ENCODE measurements at places on chromosomes 5 and 9.

DNA sequence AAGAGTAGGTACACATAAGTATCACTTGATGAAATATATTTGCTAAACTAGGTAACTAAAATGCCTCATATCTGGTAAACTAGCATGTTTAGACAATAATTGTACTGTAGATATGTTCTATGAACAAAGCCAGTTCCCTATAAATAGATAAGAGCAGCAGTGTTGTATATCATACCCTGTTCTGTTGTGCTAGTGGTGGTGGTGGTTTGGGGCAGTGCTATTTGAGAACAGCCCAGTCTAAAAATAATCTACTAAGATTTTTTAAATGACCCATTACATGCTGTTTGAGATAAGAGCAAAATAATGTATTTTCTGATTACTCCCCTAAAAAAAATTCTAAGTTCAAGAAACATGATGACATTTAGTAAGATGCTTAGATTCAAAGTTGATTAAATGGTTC is 829.2 kb upstream of the DMAC1 start:
- no peak for DNase-seq

- no peak for DNase-seq
These were observed 216.2 kb upstream of the PIK3R1 start for GRCh38 chr5:67999391-67999790.

- no peak for DNase-seq
These were observed 2.2 kb upstream of the SPTAN1 start for GRCh38 chr9:128550226-128550625.

GRCh38 chr9:94995048-94995693 is 268.7 kb downstream of the AOPEP start:
- no peak for DNase-seq

DNA sequence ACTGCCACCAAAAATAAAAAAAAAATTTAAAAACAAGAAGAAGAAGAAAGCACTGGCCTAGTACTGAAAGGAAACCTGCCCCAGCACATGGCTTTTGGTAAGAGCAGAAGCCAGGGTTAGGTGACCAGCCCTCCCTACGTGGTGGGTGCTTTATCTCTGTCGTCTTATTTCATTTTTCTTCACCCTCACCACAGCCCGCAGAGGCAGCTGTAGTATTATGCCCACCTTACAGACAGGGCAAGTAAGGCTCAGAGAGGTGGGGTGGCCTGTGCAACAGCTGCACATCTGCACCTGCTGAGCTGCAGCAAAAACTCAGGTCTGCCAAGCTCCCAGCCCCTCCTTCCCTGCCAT is 140.8 kb upstream of the LMX1B start:
- DNase-seq, result no peak

DNA sequence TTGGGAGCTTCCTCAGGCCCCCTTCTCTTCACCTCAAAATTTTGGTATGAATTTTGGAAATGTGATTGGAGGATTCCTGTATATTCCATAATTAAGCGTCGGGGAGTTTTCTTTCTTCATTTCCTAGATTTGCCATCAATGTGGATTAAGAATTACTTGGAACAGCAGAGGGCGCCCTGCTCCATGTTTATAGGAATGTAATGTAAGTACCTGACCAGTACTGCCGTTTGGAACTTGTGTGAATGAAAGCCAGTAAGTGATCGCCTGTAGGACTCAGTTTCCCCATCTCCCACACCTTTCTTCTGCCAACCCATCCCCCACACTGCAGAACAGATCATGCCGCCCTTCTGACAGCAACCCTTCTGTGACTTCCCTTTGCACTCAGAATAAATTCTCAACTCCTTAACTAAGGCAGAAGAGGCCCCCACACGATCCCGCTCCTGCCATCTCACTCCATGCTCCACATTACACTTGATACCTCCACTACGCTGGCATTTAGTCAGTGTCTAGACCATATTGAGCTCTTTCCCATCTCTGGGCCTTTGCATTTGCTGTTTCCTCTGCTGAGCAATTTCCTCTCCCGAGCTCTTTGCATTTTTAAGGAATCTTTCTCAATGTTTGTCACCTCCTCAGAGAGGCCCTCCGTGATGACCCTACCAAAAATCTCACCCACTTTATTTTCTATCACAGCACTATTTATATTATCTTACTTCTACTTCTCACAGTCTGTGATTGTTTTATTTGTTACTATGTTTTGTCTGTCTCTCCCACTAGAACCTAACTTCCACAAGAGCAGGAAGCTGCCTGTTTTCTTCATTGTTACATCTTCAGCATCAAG is 79.5 kb upstream of the HTR4 start:
- peak; percentile 33 for DNase-seq

- DNase-seq, result no peak
These were observed 3.1 kb upstream of the NDUFS4 start for GRCh38 chr5:53557386-53557785.

DNA sequence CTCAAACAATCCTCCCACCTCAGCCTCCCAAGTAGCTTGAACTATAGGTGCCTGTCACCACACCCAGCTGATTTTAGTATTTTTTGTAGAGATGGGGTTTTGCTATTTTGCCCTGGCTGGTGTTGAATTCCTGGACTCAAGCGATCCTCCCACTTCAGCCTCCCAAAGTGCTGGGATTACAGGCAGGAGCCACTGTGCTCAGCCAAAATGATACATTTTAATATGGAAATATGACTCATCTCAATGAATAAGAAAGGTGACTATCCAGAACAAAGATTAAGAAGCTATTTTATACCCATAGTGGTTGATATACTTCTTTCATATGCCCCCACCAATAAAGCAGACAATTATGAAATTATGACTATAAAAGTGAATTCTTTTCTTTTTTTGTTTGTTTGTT is 166.2 kb downstream of the NFIB start:
- DNase-seq, result no peak

DNA sequence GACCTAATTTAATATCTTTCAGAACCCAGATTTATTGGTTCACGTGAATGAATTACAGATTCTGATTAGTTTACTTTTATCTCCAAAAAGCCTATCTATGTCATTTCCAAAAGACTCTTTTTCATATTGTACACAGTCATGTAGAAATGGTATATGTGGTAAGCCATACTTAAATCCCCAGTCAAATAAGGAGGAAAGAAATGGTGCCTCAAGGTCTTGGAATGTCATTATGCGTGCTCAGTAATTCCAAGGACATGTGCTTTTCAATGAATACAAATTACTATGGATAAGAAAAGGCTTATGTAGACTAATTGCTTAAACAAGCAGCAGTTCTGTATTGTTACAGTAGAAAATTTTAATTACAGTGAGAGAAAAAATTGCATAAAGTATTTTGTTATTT is 64.1 kb upstream of the TYRP1 start:
- no peak for DNase-seq

GRCh38 chr9:76591256-76591950 is 132.4 kb downstream of the GCNT1 start:
- DNase-seq, result no peak

DNA sequence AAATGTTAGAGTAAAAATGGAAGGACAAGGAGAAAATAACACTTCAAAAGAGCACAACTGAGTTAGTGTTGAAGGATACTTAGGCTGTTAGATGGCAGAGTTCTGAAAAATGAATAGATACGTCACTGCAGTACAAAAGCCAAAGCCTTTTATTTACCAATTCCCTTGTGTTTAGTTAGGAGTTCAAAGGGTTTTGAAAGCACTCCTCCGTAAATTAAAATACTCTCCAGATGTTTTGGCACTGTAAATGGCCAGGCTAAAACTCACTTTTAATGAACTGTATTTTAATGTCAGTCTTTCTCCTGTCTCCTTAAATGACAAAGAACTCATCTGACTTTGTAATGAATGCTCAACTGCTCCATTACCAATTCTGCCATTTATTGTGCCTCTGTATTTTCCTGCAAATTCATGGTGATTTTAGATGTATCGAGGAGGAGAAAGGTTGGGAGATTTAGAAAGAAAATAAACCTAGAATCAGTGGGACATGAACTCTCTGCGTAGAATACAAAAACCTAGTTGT is 1727.2 kb downstream of the MAT2B start:
- no peak for DNase-seq

DNA sequence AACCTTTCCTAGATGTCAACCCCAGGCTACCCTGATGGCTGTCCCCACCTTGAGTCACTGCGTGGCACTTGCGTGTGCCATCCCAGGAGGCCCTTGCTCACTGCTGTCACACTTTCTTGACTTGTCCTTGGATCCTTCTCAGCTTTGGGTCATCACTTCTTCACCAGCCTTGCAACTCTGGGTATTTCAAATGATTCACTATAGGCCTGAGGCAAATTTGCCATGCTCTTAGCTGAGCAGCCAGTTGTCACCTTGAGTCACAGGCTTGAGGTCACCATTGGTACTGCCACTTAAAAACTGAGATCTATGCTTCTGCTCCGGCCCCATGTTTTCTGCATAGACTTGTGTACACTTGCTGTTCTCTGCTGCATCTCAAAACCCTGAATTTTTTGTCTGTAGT is 84.7 kb downstream of the BASP1 start:
- no peak for DNase-seq

DNA sequence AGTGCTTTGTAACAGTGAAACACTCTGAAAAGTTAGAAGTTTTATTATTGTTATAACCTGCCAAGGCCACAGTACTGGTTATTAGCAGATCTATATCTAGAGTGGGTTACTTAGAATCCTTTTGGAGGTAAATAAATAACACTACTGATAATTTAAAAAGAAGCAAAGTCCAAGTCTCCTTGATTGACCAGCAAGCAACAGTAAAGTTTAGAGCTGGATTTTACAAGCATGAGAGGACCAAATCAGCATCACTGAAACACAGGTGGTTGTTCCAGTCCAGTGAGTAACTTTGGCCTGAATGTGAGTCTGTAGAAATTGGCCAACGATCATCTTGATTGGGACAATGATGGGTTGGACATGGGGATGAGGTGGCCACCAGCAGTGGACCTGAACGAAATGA is 77.2 kb upstream of the AGXT2 start:
- no peak for DNase-seq

DNA sequence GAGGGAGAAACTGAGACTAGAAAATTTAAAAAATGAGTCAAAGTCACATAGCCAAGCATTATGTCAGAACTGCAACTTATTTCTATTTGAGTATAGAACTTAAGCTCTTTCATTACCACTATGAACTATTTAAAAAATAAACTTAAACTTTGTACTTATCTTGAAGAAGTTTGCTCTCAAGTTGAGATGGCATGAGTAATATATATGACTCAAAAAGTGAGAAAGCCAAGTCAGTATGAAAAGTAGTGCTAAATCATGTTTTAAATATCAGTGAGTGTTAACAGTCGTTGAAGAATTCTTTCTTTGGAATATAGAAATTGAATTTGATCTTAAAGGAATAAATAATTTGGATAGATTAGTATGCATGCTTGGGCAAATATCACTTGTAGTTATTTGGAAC is 36.3 kb upstream of the CDH10 start:
- DNase-seq, result no peak

GRCh38 chr5:1832511-1833250 is 31.5 kb downstream of the NDUFS6 start:
- DNase-seq, result no peak

DNA sequence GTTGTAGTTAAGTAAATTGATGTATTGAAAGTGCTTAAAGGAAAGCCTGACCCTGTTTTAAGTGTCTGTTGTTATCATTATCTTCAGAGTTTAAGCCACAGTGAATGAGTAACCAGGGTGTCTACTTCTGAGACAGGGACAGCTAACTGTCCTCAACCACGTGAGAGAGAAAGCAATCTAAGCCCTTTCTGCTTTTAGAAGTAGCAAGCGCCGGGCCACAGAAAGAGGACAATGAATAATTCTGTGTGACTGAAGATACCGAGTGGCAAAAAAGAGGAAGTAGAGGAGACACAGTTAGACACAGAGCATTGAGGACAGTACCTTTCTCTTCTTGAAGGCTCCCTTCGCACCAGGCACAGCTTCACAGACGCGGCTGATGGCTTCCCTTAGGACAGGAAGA is 86.3 kb downstream of the S1PR3 start:
- no peak for DNase-seq

- DNase-seq, result no peak
These were observed 31.5 kb downstream of the VAV2 start for GRCh38 chr9:133960568-133961129.

DNA sequence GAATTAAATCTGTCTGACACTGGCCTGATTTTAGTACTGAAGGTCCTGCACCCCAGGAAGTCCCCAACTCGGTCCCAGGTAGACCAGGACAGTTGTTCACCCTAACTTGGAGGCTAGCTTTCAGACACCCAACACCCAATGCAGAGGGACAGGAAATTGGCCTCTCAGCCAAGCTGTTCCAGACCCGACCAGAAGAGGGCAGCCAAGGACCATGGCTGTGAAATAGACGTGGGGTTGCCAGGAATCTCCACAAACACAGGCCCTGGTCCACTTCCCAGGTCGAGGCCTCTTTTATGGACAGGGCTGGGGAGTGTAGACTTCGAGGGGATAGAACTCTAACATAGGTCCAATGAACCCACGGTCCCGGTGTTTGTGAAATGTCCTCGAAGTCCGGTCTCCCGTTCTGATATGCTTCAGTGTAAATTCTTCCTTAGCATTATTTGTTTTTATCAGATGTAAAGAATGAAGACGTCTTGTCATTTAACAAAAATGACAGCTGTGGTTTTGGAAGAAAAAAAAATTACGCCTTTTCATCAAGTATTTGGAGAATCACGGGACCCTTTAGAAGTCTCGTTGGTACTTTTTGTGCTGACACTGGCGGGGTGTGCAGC is 260.3 kb upstream of the ADAMTS16 start:
- DNase-seq, result no peak

DNA sequence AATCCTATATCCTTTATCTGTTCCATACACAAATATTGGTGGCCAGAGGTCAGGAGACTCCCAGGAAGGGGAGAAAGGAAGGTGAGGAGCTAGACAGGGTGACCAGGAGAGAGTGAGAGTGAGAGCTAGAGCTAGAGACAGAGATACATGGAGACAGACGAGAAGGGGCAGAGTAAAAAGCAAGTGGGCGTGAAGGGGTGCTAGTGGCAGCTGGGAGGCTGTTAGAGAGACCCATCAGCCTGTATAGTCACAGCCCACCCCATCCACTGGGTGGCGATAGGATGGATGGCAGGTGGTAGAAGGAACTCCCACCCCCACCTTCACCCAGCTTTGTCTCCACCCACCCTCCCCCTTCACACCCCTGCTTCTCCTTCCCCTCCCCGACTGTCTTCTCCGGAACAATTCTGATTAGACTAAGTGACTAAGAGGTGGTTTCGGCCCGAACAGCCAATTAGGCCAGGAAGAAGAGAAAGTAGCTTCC is 32.8 kb downstream of the PCDH1 start:
- DNase-seq, result no peak

DNA sequence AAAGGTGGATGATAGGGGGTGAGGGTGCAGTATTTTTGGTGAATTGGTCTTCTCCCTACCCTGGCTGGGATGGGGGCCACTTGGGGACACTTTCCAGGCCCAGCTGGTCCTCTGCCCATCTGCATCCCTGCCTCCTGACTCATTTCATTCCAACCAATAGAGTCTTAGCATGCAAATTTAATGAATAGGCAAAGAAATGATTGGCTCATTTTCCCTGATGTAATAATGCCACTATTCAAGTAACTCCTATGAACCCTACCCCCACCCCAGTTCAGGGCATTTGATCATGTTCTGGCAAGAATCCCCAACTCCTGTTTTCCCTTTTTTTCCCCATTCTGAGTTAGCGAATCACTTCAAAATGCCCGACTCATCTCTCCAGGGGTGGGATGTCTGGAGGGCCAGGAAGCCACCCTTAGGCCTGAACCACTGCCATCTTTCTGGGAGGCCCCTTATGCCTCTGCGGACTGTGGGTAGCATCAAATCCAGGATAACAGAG is 56.7 kb downstream of the PCDH1 start:
- no peak for DNase-seq

- no peak for DNase-seq
These were observed 6.0 kb downstream of the RNF145 start for GRCh38 chr5:159203351-159203750.

All from stimulated activated CD4-positive, alpha-beta T cell treated with anti-CD3 and anti-CD28 coated beads, Interleukin-15, amount 100 ng/mL, for 1 hour (primary cell).